ENCODE measurements at places on chromosomes 6 and 20.

DNA sequence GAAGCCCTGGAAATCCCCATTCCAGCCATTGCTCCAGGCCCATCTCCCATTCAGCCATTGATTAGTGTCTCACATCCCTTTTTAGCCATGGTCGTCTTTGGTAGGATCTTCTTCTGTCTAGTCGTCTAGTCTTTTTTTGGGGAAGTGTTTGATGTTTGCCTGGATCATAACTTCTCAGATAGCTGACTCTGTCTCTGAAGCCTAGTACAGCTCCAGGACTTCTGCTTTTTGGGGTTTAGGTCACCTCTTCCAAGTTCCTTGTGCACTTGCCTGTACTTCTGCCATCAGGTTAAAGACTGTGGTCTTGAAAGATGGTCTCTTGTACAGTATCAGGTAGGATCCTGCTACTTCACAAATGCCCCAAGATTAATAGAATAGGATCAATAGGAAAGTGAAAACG is 553.5 kb downstream of the PKHD1 start:
- DNase-seq, result no peak

DNA sequence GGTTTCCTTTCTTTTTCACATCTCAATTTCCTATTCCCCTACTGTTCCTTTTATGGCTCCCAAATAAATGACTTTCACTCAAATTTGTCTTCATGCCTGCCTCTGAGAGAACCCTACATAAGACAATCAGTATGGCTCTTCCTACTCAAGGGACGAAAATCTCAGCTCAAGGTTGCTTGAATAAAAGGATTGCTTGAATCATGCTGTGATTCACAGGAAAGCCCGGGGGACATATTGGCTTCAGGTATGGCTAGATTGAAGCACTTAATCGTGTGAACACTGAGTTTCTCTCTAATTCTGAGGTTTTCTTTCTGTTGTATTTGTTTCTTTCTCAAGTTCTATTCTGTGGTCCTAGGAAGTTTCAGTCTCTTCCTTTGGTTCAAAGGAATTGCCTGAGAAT is 140.3 kb upstream of the SULF2 start:
- DNase-seq, result no peak

DNA sequence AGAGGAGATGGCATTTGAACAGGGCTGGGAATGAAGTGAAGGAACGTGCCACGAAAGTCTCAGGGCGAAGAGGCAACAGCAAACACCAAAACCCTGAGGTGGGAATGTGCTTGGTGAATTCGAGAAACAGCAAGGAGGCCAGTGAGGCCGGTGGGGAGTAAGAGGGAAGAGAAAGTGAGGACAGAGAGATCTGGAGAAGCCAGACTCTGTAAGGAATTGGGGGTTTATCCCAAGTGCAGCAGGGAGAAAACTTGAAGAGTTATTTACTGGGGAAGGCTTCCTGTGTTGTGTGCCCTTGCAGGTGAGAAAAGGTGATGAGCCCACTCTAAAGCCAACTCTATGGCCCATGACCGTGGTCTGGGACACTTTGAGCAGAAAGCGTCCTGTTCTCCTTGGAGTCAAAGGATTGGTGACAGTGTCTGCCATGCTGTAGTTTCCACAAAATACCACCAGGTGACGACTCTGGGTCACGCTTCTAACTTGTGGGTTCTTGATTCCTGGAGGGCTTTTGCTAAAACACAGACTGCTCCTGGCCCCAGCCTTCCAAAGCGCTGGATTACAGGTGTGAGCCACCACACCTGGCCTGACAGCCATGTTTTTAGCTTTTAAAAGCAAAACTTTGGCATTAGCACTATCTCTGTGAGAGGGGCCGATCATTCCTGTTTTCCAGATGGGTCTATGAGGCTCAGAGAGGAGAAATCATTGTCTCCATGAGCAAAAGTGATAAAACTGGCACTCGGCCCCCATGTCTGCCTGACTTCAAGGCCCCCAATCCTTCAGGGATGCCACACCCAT is 18.0 kb upstream of the CSNK2A1 start:
- peak; percentile 70 for DNase-seq

- no peak for DNase-seq
These were observed 68.0 kb downstream of the BTBD9 start for GRCh38 chr6:38571721-38572120.

GRCh38 chr20:2762578-2763131 is 37.8 kb downstream of the CPXM1 start:
- DNase-seq, result no peak

DNA sequence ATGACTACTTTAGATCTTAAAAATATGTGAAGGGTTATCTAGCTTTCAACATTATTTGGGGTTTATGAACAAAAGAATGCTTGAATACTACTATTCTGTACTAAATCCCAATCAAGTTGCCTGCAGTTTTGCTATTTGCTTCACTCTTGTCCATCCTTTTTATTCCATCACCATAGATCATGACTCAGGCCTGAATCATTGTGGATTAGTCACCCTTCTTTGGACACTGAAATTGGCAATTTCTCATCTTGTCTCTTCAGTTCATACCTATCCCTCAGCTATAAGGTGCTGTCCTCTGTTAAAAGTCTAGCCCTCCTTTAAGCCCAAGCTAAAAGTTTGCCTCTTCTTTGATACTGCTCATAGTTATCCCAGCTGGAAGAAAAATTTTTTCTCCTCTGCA is 199.1 kb downstream of the CENPW start:
- peak; percentile 10 for DNase-seq

- no peak for DNase-seq
These were observed 227.6 kb downstream of the ANKRD60 start for GRCh38 chr20:58000861-58001260.

GRCh38 chr6:44264154-44265006 is 971 bp downstream of the NFKBIE start:
- DNase-seq, result no peak

- DNase-seq, result no peak
These were observed 39.0 kb upstream of the AAR2 start for GRCh38 chr20:36197271-36197670.

DNA sequence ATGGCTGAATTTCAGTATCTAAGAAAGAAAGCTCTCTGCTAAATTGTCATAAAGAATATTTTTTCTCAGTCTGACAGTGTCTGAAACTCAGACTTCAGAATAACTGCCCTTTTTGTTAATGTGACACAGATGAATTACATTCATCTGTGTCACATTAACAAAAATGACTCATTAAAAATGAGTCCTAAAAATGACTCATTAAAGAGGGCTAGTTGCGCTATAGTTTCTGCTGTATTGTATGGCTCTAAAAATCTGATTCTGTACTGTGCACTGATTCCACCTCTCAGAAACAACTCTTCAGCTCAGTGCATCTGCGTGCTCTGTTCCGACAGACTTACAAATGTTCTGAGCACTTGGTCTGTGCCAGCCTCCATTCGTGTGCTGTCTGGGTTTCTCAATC is 15.0 kb downstream of the RNF114 start:
- DNase-seq, result peak; percentile 82

DNA sequence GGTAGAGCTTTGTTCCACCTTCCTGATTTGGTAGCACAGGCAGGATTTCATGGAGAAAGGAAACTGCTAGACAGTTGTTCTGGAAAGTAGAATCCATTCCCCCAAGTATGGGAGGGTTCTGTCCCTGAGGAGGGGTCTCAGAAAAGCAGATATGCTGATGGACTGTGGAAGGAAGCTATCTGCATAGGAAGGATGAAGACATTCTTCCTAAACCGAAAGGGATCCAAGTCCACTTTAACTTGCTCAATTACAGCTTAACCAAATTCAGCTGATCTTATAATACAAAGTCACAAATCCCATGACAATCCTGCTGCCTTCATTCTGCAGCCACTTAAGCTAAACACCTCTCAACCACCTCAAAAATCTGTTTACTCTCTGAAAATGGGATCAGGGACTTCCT is 2.6 kb downstream of the MAN1A1 start:
- DNase-seq, result no peak

GRCh38 chr6:122128445-122128844 is 271.0 kb upstream of the HSF2 start:
- DNase-seq, result no peak

DNA sequence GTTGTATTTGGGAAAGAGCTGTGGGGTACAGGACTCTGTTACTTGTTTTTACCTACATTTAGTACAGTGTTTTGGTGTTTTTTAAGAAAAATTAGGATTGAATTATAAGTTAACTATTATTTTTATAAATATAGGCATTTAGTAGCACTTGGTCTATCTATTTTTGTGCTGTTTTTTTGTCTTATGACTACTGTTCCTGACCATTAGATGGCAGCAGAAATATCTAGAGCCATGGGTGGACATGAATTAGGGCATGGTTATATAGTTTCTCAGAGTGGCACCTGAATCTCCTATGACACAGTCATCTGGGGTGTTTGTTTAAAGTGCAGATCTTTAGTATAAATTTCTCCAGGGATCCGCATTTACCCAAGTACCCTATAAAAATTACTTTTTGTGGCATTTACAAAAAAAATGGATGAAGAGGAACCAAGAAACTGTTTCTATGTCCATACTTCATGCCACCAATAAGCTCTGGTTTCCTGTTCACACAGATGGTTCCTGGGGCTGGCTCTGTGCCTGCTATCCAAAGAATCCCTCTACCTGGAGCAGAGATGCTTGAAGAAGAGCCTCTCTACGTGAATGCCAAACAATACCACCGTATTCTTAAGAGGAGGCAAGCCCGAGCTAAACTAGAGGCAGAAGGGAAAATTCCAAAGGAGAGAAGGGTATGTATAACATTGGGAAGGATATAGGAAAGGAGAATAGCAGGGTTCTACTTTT is 19.8 kb downstream of the NFYA start:
- peak; percentile 44 for DNase-seq

DNA sequence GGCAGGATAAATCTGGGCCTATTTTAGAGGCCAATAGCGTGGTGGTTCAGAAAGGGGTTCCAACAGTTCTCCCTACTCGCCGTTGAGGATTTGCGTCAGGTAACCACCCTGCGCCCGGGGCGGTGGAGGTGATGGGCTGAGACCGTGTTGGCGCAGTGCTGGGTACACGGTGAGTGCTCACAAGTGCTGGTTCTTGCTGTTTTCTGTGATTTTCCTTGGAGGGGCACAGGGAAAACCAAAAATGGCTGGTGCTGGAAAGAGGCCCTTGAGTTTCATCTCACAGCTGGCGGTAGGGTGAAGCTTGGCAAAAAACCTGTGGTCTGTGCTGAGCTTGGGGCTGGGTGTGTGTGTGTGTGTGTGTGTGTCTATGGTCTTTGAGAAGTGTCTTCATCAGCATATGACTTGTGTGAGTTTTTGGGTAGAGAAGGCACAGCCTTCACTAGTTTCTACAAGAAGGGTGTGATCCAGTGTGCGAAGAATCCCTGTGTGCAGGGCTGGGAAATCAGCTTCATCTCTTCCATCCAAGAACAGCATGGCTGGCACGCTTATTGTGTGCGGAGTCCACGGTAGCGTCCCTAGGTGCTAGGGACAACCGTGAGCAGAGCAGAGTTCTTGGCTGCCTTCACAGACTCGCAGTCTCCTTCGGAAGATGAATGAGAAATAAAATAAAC is 35.3 kb upstream of the SCRT2 start:
- DNase-seq, result no peak

- no peak for DNase-seq
These were observed 188.2 kb upstream of the QKI start for GRCh38 chr6:163226181-163226835.

- DNase-seq, result no peak
These were observed 61.1 kb upstream of the C20orf144 start for GRCh38 chr20:33600981-33601380.

GRCh38 chr6:102356170-102356569 is 962.7 kb downstream of the GRIK2 start:
- no peak for DNase-seq

GRCh38 chr6:123480986-123481385 is 155.8 kb downstream of the TRDN start:
- no peak for DNase-seq

DNA sequence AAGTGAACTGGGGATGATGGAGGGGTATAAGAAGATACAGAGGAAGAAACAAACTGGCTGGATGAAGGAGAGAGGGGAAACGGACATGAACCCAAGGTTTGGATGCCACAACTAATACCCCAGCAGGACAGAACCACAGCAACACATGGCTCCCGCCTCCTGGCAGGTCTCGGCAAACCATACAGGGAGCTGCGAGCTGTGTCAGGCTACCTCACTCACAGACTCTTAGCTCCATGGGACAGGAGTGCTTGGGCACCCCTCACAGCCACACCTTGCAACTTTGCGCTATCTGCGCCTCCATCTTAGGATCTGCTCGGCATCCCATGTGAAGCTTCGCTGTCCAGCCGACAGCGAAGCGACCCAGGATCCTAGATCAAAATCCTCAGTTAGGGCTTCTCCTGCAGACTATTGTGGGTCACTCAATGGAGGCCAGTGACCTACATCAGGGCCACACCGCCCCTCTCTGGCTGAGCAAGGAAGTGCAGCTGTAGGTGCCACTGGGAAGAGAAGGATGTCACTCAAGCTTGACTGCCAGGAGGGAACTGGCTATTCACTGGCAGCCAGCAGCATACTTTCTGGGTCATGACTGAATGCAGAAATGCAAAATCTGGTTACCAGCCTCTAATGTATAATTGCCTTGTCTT is 174.4 kb upstream of the RIN2 start:
- DNase-seq, result peak; percentile 7

DNA sequence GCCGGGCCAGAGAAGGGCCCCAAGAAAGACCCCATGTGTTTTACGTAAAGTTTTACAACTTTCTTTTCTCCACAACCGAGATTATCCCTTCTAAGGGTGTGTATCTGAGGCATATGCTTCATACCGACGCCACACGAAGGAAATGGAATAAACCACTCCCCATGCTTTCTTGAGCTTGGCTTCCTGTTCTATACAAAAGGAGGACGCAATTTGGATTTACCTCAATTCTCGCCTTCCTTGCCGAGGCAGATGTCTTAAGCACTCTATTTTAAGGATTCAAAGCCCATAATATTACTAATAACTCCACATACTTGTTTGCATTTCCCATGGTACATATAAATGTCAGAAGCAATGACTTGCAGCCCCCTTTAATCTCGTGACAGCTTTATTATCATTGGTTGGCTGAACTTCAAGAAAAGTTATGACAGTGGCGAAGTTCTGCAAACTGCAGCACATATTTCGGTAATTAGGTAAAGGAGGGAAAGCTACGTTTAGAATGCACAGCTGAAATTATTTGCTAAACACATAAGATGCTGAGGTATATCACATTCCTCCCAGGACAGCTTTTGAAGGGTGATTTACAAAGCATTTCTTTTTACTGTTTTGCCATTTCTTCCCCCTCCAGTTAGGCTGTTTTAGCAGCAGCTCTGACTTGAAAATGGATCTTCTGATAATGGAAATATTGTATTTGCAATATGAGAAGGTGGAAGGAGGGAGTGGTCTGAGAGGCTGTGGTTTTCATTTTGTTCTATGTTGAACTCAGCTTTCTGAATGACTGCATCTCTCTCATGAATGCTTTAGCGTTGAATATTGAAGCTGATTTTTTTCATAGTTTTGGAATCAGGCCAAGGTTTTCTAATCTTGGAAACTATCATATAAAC is 330.5 kb downstream of the EPHA7 start:
- no peak for DNase-seq

Measured in HFFc6 (cell line).